ENCODE measurements at places on chromosomes 6 and 20.

GRCh38 chr20:46875059-46875458 is 19.6 kb upstream of the EYA2 start:
- no peak for DNase-seq

DNA sequence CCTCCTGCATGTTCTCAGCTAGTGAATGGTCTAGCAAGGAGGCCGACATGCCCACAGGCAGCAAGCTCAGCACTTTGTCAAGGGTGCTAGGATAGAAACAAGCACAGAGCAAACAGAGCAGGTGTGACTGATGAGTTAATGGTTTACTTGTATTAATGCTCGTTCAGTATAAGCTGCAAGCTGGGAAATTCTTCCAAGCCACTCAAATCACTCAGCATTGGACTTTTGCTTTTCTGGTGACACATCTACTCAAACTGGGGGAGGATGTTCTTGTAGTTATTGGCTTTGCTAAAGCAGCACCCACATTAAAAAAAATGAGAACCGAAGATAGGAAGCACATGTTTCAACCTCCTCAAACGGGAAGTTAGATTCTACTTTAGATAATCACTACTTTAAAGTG is 43.1 kb upstream of the NEDD9 start:
- DNase-seq = no peak

GRCh38 chr20:49700411-49701185 is 13.1 kb downstream of the B4GALT5 start:
- DNase-seq = no peak

DNA sequence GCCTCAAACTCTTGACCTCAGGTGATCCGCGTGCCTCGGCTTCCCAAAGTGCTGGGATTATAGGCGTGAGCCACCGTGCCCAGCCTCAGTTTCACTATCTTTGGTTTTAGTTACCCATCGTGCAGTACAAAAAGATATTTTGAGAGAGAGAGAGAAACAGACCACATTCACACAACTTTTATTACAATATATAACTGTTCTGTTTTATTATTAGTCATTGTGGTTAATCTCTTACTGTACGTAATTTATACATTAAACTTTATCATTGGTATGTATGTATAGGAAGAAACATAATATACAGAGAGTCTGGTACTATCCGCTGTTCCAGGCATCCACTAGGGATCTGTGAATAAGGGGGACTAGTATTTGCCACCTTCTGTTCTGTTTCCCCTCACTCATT is 29.4 kb upstream of the TAF8 start:
- no peak for DNase-seq

- DNase-seq = no peak
Observed at GRCh38 chr6:34324738-34325444, 67.6 kb downstream of the NUDT3 start.

- no peak for DNase-seq
Observed at GRCh38 chr6:168162366-168162765, 83.4 kb upstream of the FRMD1 start.

- DNase-seq = no peak
Observed at GRCh38 chr6:36142971-36143838, 12.9 kb downstream of the MAPK13 start.

GRCh38 chr6:168713839-168714238 is 272.9 kb downstream of the SMOC2 start:
- DNase-seq = no peak

GRCh38 chr6:85385636-85386315 is 64.1 kb upstream of the NT5E start:
- no peak for DNase-seq

Measured in T-helper 2 cell (primary cell).